Pancreas (tissue), 10 donors: ENCODE measurements at places on chromosomes 1 and 21.

DNA sequence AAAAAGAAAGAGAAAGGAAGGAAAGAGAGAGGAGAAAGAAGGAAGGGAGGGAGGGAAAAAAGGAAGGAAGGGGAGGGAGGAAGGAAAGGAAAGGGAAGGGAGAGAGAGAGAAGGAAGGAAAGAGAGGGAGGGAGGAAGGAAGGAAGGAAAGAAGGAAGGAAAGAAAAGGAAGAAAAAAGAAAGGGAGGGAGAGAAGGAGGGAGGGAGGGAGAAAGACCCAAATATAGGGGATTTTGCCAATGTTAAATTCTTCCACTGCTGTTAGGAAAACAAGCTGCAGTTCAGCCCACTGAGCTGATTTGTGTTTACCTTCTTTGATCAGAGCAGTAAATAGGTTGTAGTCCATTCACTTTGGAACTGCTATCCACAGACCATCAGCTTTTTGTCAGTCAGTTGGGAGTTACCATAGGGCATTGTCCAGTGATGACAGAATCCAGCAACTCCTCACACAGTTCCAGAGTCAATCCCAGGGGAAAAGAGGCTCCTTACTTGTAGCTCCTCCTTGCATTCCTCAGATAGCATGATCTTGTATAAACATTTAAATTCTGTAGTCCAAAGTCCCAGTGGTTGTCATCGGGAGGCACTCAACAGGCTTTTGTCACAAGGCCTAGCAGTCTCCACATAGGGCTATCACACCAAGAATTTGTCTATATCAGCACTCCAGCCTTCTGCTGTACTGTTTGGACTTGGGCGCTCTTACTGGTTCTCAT is 13.5 kb upstream of the PPP1R8 start:
- DNase-seq, result no peak

- DNase-seq, result no peak
Observed at GRCh38 chr1:89681045-89681729, 48.3 kb downstream of the LRRC8C start.

GRCh38 chr1:66416295-66416694 is 117.7 kb upstream of the SGIP1 start:
- no peak for DNase-seq

- DNase-seq, result peak; percentile 61
Observed at GRCh38 chr1:84620720-84621313, 46.6 kb upstream of the CTBS start.
